ENCODE measurements at places on chromosomes 1 and 21.

GRCh38 chr1:194341587-194341986, 1155.2 kb upstream of the B3GALT2 start:
- DNase-seq, result no peak

GRCh38 chr1:160206036-160206389, 829 bp downstream of the PEA15 start:
- DNase-seq, result peak; percentile 26

DNA sequence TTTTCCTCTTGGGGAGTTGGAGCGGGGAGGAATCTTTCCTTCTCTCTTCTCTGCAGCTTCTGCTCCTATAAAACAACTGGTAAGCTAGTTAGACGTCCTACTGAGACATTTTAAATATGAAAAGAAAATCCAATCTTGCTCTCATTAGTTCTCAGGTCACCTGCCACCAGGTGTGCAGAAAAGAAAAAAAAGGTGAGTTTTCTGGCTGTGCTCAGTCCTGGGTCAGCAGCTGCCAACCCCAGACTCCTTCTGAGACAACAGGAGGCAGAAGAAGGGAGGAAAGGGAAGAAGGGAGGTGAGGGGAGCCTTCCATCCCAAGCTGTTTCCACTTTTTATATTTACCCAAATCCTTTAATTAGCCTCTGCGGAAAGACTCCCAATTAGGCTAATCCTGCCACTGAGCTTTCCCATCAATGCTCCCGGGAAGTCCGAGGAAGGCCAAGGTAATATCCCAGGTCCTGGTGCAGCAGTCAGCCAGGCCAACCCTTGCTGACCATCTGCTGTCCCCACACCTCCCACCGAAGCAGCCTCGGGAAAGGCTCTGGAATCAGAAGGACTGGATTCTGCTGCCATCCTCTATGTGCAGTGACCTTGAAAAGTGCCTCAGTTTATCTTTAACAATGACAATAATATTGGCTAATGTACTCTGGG, 33.4 kb downstream of the GLIS1 start:
- DNase-seq, result no peak

GRCh38 chr1:204287466-204287891, 72.2 kb downstream of the PLEKHA6 start:
- no peak for DNase-seq

- DNase-seq, result no peak
Measured at GRCh38 chr21:46604975-46605766, at the start of gene S100B. S100B (minus strand) TSS chr21:46605082; CDS start chr21:46602415, 2,667 bp downstream.

DNA sequence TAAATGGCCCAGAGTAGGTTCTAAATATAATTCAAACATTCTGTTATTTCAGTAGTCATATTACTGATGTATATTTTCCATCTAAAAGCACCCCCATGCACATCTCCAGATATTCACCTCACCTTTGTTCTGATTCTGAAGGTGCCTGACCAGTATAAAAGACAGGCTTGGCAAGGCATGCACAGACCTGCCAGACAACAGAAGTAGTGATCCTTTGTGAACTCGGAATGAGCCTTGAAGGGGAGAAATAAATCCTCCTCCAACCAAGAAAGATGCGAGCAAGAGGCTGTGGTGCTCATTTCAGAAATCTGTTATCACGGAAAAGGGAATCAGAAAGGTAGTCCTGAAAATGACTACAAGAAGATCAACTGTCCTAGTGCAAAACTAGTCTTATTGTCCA, 287.3 kb downstream of the VAV3 start:
- DNase-seq, result no peak

- DNase-seq, result no peak
Measured at GRCh38 chr21:45556645-45557615, 14.7 kb upstream of the SLC19A1 start.

DNA sequence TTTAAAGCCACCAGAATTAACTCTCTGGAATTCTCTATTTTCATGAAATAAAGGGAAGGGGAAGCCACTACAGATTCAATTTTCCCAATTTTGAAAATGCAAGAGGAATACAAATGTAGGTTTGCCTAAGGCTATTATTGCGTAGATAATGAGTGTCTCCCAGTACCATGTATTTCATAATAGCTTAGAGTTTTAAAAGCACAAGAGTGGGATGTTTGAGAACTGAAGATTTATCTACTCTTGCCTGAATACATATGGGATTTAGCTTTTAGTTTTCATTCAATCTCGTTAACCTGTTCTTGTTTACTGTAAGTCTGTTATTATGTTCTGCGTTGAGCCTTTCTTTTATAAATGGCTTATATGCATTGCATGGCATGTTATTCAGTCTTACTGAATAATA, 795.1 kb downstream of the BRINP3 start:
- no peak for DNase-seq

DNA sequence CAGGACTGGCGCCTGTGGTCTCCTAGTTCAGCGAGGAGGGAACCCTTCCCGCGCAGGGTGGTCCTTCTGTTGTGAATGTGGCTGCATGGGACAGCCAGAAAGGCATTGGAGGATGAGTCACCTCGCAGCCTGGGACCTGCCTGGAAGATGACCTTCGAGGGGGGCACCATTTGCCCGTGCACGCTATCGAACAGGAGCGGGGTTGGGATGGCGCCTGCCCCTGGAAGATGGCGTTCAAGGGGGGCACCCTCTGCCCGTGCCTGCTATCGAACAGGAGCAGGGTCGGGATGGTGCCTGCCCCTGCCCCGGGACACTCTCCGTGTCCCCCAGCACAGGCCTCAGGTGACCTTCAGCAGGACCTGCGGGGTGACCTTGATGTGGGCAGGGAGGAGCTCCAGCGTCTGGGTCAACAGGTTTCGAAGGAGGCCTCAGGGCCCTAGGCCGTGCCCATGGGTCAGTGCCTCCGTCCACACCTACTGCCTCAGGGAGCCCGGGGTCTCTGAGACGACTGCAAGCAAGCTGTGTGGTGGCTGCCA, 1.7 kb upstream of the ACTRT2 start:
- DNase-seq, result no peak

DNA sequence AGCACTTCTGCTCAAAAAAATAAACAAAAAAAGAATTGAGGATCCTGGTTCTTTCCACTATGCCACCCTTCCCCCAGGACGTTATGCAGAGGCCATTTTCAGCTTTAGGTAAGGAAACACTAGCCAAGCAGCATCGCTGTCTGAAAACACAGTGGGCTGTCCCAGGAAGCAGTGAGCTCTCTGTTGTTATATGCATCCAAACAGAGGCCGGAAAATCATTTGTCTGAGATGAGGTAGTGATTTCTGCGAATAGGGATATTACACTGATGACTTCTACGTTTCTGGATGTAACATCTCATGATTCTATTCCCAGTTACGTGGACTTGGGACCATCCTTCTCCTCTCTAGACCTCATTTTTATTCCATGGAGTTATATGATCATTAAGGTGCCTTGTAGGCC, 137.2 kb downstream of the OMA1 start:
- DNase-seq, result no peak

GRCh38 chr21:37101384-37101783, 28.3 kb downstream of the TTC3 start:
- DNase-seq, result no peak

DNA sequence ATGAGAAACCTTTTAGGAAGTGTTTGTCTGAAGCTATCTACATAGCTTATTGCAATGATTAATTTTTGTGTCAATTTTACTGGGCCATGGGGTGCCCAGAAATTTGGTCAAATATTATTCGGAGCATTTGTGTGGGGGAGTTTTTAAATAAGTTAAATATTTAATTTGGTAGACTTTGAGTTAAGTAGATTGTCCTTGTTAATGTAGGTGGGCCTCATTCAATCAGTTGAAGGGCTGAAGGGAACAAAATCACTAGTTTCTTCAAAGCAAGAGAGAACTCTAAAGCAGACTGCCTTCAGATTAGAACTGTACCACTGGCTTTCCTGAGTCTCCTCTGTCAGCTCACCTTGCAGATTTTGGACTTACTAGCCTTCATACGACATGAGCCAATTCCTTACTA, 1008.6 kb upstream of the ADAMTS5 start:
- no peak for DNase-seq

- no peak for DNase-seq
Measured at GRCh38 chr1:50658459-50659076, 235.3 kb upstream of the DMRTA2 start.

DNA sequence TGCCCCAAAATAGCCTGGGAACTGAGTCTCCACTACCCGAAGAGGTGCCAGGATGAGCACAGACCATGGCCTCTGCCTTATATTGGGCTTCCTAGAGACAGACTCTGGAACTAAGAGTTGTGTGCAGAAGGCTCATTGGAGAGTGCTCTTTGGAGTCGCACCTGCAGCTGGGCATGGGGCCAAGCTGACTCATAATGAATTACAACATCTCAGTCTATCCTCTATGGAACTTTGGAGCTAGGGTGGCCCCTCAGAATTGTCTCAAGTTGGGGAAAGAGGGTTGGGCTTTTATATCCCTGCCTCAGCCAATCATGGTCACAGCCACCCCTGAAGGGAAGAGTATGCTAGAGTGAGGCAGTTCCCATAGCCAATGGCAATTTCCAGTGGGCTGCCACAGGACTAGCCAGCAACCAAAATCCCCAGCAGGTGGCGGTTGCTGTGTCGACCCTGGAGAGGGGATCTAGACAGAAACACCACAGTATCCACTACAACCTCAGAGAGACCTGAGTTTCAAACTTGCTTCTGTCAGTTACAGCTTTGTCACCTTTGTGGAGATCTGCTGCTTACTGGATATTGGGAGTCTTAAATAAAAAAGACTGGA, 93.8 kb downstream of the DMRTA2 start:
- DNase-seq, result no peak

GRCh38 chr1:22886211-22886610, 86.5 kb downstream of the LACTBL1 start:
- DNase-seq, result no peak

DNA sequence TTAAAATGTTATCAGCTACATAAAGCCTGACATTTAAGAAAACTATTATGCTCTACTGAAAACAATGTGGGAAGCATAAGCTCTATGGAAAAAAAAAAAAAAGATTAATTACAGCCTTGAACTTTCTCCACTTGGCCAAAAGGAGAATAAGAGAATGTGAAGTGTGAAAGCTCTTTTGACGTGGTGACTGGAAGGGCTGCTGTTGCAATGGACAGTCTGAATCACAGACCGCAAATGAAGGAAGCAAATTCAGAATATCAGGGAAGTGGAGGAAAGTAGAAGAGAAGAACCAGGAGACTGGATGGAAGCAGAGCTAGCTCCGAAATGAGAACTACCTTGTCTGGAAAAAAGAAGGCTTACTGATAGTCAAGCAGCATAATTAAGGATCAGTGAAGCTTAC, 106.8 kb downstream of the AK5 start:
- no peak for DNase-seq

GRCh38 chr1:15706751-15707150, 22.6 kb downstream of the PLEKHM2 start:
- no peak for DNase-seq

GRCh38 chr1:82578086-82578726, 777.5 kb downstream of the ADGRL2 start:
- DNase-seq, result no peak

DNA sequence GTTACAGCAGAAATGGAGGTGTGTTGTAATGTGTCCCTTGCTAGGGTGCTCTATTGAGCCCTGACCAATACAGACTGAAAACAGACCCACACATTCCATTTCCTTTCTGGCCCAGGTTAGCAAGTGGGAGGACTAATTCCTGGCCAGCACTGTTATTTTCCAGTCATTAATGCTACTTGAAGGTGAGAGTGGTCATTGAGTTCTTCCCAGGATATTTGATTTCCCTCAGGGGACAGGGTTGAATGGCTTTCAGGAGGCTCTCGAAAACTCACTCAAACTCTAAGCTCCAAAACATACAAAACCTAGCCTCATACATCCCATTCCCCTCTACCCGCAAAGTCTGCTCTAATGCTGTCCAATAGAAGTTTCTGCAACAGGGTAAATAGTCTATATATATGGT, 6.2 kb downstream of the LRRC52 start:
- no peak for DNase-seq

- no peak for DNase-seq
Measured at GRCh38 chr1:9905010-9905409, 5.1 kb downstream of the CTNNBIP1 start.

DNA sequence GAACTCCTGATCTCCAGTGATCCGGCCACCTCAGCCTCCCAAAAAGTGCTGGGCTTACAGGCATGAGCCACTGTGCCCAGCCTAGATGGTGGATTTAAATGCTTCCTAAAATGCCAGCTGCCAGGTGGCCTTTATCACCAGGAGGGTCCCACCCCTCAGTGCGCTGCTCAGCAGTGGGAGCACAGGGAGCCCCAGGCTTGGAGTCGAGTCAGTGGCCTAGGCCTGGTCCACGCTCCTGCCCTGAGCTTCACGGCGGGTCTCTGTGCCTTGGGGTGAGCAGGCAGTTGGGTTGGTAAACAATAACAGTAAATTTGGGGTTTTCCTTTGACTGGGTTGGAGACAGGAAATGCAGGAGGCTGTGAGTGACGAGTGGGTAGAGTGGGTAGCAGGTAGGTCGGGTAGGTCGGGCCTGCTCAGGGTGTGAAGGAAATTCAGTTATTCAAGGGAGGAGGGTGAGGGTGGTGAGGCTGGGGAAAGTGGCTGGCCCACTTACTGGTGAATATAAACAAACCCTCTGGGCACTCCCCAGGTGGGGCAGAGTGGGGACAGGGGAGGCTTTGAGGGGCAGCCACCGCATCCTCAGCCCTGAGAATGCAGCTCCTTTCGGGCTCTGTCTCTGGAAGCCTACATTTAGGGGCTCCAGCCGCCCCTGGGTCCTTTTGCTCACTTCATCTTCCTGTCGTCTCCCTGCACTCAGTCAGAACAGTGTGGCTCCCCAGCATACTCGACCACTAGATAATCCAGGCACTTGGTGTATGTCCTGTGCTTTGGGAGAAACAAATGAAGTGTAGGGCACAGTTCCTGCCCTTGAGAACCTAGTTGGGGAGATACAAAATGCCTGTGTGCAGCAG, 33.5 kb upstream of the IL19 start:
- DNase-seq, result peak; percentile 67

GRCh38 chr21:46172863-46173528, 11.3 kb downstream of the SPATC1L start:
- DNase-seq, result no peak

DNA sequence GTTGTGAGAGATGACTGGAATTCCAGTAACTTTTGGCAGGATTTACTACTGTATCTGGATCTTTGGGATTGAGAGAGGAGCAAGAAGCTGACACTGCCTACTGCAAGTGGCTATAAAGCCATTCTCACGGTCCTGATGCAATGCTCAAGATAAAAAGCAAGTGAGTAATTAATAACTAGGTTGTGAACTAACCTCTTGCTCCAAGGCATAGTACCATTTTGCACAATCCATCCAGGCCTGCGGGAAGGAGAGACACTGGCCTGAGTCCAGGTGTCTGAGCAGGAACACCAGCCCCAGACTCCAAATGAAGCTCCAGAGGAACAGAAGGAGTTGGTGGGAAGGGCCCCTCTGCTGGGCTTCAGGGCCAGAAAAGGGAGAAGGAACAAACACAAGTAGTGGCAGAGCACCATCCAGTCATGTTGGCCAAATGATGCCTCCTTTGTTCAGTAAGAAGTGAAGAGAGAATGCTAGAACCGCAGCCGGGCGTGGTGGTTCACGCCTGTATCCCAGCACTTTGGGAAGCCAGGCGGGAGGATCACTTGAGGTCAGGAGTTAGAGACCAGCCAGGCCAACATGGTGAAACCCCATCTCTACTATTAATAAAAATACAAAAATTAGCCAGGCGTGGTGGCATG, 9.9 kb upstream of the SLC45A3 start:
- no peak for DNase-seq

Data from activated gamma-delta T cell treated with Interleukin-2 at 50 U/mL for 16 hours (primary cell).